ENCODE measurements at places on chromosomes 2 and 18.

- no peak for DNase-seq
These were observed 34.2 kb downstream of the CERS6 start for GRCh38 chr2:168490015-168490874.

- DNase-seq, result no peak
These were observed 1.7 kb downstream of the INPP5D start for GRCh38 chr2:233061591-233062450.

DNA sequence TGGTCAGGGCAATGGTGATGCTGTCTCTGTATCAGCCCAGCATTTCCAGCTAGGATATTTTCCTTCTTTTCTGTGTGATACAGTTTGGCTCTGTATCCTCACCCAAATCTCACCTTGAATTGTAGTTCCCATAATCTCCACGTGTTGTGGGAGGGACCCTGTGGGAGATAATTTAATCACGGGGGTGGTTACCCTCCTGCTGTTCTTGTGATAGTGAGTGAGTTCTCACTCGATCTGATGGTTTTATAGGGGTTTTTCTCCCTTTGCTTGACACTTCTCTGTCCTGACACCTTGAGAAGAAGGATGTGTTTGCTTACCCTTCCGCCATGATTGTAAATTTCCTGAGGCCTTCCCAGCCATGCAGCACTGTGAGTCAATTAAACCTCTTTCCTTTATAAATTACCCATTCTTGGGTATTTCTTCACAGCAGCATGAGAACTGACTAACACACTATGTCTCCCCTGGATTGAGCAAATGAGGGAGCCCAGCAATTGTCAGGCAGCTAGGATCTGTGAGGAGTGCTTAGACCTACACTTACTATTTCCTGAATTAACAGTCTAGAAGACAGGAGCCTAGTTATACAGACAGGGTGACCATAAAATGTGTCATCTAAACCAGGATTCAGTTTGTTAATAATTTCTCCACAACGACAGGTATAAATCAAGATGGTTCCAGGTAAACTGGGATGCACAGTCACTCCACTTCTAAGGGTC lies 6.0 kb downstream of the SCN2A start:
- no peak for DNase-seq

- DNase-seq, result no peak
These were observed 5.2 kb upstream of the SCN7A start for GRCh38 chr2:166499281-166499680.

GRCh38 chr2:70094978-70095719 lies 7.9 kb downstream of the PCBP1 start:
- no peak for DNase-seq

DNA sequence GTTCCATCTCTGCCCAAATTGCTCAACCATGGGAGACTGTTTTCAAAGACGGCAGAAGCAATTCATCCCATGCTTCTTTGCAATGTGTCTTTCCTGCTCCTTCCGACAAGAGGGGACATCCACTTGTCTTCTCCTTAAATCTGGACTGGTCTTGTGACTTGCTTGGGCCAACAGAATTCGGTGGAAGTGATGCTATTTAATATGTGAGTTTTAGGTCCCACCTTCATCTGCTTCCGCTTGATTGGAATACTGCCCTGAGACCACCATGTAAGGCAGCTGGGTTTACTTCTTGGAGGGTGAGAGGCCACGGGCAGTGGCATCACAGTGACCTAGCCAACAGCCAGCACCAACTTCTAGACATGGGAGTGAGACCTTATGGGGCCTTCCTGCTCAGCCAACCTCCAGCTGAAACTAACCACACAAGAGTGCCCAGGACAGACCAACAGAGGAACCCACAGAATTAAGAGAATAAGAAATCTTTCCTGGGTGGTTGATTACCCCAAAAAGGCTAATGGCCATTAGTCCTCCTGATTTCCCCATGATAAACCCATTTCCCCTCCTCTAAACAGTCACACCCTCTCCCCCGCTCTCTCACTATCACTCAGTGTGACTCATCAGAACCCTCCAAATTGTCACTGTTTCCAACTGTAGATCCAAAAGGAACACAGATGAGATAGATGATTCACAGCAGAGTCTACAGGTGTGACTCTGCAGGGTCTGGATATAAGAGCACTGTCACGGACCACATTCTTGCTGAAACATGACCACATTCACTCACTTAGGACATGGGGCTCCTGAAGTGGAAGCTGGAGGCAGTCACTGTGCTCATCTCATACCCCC lies 16.2 kb upstream of the RHOB start:
- DNase-seq, result no peak

DNA sequence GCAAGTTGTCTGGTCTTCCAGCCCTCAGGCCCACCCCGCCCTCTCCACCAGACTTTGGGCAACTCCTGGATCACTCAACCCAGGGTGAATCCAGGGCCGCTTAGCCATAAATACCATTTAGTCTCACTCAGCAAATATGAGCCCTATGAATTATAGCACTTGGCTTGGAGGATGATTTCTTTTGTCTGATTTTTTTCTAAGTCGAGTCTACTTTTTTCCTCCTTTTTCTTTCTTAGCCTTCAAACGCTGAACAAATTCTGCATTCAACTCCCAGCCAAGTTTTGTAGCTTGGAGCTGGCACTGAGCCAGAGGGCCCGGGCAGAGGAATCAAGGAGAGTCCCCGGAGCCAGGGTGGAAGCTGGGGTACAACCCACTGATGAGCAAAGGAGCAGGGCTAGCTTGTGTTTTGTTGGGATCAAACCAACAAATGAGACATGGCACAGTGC lies 48.7 kb downstream of the SERTAD2 start:
- no peak for DNase-seq

DNA sequence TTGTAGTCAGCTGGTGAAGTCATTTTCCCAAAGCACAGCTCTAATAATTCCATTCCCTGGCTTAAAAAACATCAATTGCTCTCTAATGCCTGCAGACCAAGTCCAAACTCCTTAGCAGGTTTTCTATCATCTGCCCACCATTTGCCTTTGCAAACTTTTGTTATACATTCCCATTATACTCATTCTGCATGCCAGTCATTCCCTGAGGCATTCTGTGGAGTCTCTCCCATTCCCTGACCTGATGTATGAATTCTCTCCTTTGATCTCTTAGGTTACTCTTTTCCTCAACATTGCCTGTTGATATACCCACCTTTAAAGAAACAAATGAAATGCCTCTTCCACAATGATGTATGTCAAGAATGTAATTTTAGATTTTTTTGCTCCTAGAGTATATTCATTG lies 852.0 kb upstream of the FSHR start:
- no peak for DNase-seq

DNA sequence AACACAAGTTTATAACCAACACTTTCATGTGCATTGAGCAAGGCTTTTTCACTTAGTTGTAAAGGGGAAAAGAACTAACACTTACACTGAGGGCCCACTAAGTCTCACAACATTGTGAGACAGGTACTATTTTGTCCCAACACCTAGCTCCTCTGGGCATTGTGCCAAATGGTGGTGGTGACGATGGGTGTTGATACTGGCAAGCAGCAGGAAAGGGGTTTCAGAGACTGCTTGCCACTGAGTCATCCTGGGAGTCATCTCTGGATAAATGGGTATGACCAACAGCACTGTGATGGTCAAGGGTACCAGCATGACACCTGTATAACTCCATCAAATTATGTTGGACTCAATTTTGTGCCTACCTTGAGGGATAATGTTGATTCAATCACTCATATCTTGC lies 138.8 kb upstream of the ITGA6 start:
- DNase-seq, result no peak

DNA sequence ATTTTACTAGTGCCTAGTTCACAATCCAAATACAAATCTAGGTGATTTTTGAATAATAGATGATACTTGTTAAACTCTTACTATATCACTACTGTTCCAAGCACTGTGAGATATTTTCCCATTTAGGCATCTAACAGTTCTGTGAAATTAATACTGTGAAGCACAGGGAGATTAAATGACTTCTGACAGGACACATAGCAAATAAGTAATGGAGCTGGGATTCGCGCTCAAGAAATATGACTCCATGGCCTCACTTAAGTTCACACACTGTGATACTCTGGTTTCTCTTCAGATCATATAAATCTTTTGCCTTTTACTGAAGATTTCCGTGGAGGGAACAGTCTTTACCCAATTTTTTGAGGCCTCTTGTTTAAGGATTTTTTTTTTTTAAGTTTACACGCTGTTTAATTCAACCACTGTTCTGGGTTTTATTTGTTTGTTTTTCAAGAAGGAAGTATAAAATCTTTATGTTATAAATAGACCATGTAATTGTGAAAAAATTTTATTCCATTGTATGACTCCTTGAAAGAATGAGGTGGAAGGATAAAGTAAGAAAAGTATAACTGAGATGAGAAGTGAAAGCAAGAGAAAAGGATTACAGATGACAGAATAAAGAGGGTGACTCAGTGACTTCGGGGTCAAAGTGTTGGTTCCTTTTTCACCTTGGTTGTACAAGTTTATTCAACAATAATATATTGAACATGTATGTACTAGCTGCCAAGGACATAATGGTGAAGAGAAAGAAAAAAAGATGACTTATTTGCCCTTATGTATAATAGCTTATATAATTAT lies 30.2 kb downstream of the RBM45 start:
- DNase-seq, result no peak

GRCh38 chr2:8103085-8103708 lies 578.7 kb upstream of the ID2 start:
- DNase-seq, result no peak

DNA sequence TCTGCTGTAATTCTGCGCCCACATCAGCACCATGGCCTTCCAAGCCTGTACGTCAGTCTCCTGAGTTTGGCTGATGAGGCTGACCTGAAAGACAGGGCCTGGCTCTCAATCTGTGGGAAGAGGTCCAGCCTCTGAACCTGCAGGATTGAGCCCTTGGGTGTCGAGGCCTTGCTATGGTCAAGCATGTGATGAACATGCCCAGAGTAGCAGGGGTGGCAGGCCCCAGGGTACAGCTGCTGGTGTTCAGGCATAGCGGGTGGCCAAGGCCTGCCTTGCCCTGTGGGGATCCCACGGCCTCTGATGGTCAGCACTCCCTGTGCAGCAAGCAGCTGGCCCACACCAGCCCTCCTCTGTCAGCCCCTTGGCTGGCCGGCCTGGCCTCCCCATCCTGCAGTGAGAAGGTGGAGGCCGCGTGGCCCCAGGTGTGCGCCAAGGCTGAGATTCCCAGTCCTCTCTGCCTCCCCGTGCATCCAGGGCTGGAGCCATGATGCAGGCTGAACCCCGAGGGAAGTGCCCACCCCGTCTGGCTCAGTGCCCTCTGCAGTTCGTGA lies 298.4 kb downstream of the NDUFA10 start:
- no peak for DNase-seq

- no peak for DNase-seq
These were observed 21.7 kb downstream of the ZNF638 start for GRCh38 chr2:71353248-71353647.

DNA sequence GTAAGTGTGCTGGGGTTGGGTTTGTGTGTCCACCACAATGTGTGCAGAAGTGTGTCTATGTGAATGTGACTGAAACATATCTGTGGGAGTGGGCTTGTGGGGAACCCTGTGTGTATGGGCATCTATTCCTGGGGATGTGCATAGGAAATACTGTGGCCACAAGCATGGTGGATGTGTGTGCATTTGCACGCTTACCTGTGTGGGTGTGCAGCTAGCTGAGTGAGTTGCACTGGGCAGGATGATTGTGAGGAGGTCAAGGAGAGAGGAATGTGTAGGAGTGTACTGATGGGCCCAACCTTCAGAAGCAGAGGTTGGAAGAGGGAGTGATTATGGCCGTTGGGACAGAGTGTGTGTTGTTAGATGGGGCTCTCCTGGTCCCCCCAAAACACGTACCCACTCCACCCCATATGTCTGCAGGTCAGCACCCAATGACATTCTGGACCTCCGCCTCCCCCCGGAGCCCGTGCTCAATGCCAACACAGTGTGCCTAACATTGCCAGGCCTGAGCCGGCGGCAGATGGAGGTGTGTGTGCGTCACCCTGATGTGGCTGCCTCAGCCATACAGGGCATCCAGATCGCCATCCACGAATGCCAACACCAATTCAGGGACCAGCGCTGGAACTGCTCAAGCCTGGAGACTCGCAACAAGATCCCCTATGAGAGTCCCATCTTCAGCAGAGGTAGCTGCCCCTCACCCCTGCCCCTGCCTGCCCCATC lies 1.2 kb downstream of the WNT10A start:
- no peak for DNase-seq

- DNase-seq, result peak; percentile 28
These were observed 514 bp downstream of the BCL2L11 start for GRCh38 chr2:111121028-111121827.

GRCh38 chr2:152106464-152106863 lies 7.6 kb upstream of the CACNB4 start:
- no peak for DNase-seq

DNA sequence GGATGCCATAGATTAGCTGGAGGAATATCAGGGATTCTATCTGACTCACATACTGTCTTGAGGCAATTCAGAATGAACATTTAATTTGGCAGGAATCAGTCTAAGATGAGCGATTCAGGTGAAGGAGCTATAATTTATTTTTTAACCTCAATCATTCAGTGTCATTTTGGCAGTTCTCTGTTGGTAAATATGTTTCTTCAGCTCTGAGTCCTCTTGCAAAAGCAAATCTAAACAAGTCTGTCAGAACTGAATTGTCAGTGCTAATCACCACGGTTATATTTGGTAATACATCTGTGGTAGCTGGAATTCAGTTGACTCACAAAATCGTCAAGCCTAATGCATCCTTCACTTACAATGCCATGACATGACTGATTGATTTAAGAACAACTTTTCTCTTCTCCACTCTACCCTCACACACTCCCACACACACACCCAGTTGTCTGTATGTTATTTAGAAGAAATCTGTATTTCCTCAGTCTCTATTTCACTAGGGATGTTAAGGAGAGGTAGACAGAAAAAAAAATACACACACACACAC lies 516.6 kb upstream of the NXPH2 start:
- DNase-seq, result no peak

DNA sequence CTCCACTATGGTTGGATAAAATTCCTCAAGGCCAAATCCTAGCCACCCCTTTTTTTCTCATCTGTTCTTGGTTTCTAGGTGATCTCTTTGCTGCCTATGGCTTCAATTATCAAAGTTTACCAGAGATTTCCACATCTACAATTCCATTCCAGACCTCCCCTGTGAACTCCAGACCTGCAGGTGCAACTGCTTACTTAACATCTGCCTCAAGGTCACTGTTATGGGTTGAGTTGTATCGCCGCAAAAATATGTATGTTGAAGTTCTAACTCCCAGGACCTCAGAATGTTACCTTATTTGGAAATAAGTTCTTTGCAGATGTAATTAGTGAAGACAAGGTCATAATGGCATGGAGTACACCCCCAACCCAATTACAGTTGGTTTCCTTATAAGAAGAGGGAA lies 60.4 kb upstream of the SOS1 start:
- no peak for DNase-seq

- no peak for DNase-seq
These were observed 301.8 kb downstream of the GBX2 start for GRCh38 chr2:235866373-235866772.

DNA sequence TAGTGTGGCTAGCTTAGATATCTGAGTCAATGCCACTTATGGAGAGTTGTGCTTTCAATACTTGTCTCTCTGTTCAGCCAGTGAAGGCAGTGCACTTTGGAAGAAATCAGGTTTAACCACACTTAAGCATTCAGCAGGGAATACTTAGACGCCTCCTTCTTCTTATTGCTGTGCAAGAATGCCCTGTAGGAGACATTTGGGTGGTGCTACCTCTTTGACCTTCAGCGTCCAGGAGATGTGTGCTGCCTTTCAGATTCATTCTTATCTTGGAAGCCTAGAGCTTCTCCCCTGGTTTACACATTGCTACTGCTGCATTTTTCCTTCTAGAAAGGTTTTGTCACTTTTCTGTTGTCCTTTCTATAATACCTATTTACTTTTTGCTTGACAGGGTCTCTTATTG lies 350.5 kb downstream of the ARL6IP6 start:
- DNase-seq, result no peak
